ENCODE measurements at places on chromosomes 16 and 17. TPM values are rescaled to one million over a fixed set of nuclear protein-coding genes. Genes with fewer than 3 reads are reported as not detected.

OGFOD1 gene
- total RNA-seq: 154 TPM

DNAAF8 gene
- 5.2 TPM for total RNA-seq

AHSP gene
- not detected for total RNA-seq

RAB26 gene
- total RNA-seq: not detected

TBC1D3I gene
- 0.22 TPM for total RNA-seq

PTX4 gene
- total RNA-seq: not detected

DNA sequence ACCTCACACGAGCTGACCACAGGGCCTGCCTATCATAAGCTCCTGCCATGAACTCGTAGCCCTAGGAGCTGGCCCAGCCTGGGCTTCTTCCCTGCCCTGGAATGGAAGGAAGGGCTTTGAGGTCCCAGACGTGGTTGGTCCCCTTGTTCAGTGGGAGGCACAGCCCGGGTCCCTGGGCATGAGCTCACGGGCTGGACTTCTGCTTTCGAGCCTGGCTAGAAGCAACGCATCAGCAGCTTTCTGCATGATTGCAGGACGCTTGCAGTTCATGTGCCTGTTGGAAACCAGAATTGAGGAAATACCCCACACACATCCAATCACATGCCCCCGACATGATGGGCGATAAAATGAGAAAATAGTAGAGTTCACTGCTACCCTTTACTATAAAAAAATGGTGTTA is 293.3 kb downstream of the MAF start:
- DNase-seq: no peak

DNA sequence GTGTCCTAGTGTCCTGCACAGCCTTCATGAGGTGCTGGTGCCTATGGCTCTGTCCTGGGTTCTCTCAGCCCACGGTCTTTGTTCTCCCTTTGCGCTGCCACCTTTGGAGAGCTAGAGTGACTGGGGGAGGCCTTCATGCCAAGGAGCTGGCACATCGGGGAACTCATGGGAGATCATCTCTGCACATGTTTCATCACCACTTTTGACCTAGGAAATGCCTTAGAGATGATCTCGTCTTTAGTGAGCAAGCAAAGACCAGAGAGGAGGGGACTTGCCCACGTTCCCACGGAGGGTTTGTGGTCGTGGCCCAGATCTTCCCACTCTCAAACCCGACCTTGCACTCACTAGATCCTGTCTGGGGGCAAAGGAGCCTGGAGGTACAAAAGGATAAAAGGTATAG is 23.5 kb downstream of the TBX4 start:
- DNase-seq: peak; percentile 35

DNA sequence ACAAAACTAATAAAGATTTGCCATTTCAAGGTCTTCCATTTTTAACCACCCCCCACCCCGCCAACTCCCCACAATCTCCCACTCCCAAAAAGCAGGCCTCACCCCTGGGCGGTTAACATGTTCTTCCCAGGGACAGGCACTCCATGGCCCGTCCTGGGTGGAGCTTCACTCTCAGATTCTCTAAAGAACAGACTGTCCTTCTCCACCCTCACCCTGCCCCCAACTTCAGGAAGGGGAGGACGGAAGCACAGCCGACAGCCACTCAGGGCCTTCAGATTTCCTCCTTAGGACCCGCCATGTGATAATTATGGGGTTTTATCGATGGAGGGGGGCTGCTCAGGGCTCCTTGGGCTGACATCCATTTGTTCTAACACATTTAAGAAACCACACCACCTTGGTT is 61.9 kb downstream of the ZFHX3 start:
- no peak for DNase-seq

GRCh38 chr17:73686126-73686525 is 41.9 kb upstream of the SDK2 start:
- no peak for DNase-seq

DNA sequence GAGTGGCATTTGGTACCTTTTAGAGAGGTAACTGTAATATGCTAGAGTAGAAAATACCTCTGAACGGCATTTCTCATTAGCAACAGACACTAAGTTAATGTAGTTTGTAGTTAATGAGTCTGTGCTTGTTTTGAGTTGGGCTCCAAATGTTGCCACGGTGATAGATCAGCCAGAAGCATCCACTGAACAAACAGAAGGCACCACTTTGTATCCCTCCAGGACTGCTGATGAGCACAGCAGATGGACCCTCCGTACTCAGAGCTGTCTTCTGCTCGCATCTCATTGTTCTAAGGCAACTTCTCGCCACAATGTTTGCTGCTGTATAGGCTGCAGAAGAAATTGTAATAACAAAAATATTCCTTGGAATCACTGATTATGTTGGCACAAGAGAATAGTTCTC is 56.1 kb downstream of the TNRC6C start:
- no peak for DNase-seq

GRCh38 chr16:77948835-77949234 is 73.5 kb upstream of the CLEC3A start:
- no peak for DNase-seq

- DNase-seq: no peak
These were observed 23.0 kb downstream of the TMC6 start for GRCh38 chr17:78105551-78105950.

DNA sequence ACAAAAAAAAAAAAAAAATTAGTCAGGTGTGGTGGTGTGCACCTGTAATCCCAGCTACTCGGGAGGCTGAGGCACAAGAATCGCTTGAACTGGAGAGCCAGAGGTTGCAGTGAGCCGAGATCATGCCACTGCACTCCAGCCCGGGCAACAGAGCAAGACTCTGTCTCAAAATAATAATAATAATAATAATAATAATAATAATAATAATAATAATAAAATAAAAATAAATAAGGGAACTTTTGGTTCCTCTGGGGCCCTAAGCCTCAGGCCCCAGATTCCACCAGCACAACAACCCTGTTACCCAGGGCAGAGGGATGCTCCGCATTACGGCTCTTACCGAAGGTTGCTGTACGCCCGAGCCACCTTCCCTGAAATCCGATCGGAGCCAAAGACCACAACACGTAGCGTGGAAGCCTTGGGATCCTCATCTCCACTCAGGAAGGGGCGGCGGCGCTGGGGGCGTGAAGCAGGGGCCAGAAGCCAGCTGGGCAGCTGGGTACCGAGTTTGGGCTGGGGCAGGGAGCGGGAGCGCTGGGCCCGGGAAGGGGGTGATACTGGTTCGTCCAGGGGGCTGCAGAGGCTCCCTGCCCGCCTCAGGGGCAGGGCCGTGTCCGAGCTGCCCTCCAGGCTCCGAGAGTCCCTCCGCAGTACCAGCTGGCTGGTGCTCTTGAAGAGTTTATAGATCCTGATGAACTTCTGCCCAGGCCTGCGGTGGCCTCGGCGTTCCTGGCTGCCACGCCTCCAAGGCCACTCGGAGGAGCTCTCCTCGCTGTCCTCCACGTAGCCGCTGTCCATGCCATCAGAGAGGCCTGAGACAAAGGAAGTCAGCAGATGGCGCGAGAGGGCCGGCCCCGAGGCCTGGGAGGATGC is 20.6 kb upstream of the PIK3R6 start:
- peak; percentile 35 for DNase-seq

GRCh38 chr16:69906838-69907401 is 44.2 kb upstream of the CLEC18A start:
- peak; percentile 14 for DNase-seq

DNA sequence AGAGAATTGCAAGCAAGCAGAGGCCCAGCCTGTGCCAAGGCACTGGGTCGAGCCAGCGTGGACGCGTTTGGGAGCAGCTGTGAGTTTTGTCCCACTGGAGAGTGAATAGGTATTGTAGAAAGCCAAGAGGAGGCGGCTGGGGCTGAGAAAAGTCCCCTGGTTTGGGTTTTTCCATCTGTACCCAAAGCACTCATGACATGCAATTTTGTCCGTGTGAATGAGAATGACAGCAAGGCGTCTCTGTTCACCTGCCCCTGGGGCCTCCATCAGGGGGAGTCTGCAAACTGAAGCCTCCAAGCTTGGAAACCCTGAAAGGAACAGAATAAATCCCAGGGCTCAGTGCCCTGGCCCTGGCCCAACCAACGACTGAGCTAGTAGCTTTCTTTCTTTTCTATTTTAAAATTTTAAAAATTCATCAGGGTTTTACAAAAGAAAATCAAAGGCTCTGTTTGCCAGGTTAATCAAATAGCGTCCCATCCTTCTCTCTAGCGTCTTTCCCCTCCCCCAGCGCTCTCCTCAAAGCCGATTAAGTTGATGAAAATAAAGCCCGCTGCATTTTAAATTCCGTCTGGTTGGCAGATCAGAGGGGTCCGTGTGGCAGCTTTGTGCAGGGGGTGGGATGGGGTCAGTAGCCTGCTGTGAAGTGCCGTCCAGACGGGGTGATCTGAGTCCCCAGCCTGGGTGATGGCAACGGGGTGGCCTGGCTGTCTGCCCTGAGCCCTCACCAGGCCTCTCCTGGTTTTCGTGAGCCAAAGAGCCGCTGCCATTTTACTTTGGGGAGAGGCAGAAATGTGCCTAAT is 171.0 kb downstream of the KATNIP start:
- no peak for DNase-seq

DNA sequence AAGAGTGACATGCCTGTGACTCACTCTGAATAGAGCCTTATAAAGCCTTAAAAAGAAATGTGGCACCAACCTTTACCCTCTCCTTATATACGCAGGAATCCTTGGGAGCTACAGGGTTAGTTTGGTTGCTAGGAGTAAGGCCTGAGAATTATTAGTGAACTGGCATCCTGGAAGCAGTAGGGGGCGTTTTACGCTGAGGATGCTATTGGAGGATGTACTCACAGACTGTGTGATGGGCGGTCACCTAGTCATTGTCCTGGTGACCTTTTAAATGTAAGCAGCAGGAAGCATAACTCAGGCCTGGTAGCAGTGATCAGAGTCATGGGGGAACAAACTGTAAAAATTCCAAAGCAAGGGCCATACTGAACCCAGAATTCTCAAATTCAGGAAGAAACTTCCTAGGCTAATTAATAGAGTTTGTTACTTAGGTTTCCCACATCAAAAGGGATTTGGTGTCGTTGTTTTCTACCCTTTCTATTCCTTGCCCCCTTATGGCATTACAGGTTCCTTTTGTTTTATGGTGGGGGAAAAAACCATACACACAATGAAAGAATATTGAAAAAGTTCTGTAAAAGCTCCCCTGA is 153.8 kb downstream of the SNX11 start:
- peak; percentile 74 for DNase-seq

DNA sequence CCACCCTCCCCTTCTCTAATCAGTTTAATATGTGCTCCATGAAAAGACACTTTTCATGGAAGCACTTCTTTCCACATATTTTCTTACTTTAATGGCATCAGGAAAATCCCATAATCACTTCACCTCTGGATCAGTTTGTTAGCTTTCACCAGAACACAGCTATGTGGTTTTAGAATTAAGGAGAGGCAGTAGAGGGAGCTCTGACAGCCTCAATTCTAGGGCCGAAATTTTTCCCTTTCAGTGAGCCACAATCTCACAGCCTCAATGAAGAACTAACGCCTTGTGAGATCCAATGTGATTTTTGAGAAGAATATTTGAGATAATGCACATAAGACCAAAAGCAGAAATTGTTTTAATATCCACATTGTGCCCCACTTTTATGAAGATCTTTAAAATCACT is 1494.0 kb upstream of the CDH8 start:
- no peak for DNase-seq

DNA sequence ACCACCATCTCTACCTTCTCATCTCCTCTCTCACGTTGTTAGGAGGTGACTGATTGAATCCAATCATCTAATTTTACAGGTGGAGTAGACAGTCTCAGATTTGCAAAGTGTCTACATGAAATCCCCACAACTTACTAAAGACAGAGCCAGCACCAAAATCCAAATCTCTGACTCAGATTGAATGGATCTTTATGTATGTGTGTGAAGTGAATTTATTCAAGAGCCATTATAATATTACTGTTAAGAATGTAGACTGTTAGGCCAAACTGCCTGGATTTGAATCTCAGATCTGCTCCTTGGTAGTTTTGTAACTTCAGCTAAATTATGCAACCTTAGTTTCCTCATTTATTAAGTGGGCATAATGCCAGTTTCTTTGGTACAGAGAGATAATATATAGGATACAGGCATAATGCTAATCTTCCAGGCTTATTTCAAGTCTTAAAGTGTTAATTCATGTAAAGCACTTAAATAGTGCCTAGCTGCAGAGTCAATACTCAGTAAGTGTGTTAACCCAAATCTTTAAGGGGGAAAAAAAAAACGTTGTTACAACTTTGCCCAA is 12.7 kb downstream of the CNEP1R1 start:
- no peak for DNase-seq

DNA sequence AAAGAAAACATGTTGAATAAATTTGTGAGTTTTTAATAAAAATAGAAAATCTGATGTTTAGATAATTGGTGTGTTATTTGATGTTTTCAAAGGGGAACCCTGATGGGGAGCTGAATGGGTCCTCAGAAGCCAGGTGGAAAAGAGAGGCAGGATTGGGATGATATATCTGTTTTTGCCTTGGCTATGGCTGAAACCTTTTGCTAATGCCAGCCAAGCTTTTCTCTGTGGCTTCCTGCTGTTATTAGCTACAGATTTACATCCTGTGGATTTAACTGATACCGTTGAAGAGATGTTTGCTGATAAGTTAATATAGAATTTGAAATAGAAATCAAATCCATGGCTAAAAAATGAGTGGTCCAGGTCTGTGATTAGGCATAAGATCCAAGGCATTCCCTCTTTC is 4.2 kb upstream of the AATF start:
- DNase-seq: no peak
